NCI-H69 (cell line): ENCODE measurements at places on chromosomes 6 and 20.
A peak's percentile ranks its signal among the peaks of the same experiment; 100 is the strongest.

DNA sequence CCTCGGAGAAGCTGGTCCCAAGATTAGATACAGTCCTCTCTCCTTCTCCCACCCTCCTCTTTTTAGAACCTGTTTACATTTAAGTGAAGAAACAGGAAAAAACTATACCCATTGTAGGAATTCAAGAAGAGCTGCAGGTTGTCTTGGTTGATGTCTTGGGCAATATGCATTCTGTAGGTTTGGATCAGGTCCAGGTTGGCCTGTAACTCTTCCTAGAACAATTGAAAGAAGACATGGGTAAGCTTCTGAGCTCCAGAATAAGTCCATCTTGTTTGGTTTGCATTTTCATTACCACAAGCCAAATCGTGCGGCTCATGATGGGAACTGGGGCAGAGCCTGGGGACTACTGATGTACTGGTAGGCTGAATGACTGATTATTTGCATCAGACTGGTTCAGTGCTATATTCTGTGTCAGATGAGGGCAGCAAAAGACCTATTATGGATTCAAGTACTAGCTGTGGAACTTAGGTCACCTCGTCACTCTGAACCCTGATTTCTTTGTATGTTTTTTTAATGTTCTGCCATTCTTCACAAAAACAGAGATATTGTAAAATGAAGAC, 20.3 kb upstream of the SLA2 start:
- DNase-seq: no peak

- DNase-seq: peak; percentile 67
Measured at GRCh38 chr6:122568797-122569221, 41.4 kb upstream of the PKIB start.

DNA sequence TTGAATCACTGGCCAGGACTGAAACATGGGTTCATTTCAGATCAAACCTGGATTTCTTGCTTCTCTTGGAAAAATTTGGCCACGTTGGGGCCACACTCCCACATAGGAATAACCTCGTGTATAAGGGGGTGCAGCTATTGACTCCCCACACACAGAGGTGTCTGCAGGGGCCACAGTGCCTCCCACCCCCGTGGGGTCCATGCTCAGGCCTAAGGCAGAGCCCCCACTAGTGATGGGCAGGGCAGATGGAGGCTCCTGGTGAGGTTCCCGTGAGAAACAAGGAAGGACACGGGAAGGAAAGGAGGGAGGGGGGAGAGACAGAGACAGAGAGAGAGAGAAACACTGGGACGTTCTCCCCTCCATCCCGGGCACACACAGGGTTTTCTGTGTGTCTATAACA, 230.5 kb downstream of the ERMARD start:
- DNase-seq: no peak

- no peak for DNase-seq
Measured at GRCh38 chr6:131231103-131231502, 95.8 kb downstream of the AKAP7 start.

- no peak for DNase-seq
Measured at GRCh38 chr20:46230801-46231282, 77.5 kb downstream of the CDH22 start.

DNA sequence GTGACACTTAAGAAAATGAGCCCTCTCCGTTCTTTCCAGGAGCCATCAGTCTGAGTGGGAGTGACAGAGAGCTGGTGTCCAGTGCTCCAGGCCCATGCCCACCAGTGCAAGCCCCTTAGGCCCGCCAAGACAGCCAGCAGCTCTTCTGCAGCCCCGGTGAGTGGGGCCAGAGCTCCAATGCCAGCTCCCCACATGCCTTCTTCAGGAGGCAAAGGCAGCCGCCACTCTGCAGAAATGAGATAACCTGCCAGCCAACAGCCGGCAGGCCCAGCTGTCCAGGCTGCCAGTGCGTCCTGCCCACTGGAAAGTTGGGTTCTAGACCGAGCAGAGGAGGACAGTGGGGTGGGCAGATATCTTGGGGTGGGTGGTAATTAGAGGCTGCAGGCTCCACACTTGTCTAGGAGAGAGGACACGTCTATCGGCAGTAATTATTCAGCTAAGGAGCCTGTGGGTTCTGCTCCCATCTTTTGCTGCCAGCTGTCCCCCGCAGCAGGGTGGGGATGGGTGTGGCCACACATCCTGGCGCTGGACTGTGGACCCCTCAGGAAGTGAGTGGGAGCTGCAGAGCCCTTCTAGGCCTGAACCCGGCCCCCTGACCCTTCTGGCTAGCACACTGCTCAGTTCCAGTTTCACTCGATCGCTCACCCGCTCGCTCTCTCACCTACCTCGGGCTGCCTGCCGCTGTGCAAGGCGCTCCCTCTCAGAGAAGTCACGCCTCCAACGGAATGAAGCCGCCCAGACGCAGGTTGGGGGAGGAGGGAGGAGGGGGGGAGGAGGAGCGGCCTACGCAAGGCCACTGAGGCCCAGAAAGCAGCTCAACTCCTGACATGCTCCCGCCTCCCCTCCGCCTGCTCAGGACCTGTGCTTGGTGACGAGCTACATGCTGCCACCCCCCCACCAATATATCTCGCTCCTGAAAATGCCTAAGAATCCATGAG, 3.6 kb downstream of the GRM4 start:
- peak; percentile 42 for DNase-seq

DNA sequence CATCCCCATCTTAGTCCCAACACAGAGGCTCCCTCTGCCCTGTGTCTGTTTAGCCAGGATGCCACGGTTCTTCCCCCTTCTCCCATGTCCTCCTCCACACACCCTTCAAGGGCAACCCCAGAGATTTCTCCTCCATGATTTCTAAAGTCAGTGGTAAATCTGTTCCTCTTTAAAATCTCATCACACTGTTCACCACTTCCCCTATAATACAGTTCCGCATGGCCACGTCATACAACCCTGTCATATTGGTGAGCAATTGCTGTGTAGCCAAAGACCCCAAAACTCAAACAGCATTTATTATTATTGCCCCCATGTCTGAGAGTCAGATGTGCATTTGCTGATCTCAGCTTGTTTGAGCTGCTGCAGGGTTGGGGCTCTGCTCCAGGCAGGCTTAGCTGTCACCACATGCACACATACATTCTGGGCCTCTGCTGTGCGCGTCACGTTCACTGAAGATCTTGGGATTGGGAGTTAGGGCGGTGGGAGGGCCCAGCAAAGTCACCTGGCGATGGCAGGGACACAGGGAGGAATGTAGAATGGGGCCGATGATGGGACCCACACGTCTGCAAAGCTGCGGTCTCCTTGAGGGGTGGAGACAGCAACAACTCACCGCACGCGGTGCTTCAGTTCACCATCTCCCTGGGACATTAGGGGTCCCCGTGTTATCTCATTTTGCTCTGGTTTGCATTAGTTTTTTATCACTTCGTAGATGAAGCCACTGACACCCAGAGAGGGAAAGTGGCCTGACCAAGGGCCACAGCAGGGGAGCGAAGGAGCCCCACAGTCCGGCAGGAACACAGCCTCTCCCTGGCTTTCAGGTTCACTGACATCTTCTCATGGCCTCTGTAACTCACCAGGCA, 36.9 kb upstream of the CD93 start:
- DNase-seq: no peak

- DNase-seq: no peak
Measured at GRCh38 chr20:11011653-11012052, 337.9 kb upstream of the JAG1 start.

- DNase-seq: peak; percentile 49
Measured at GRCh38 chr20:20497242-20497978, 129.5 kb downstream of the INSM1 start.

GRCh38 chr6:90463359-90463758, 123.5 kb downstream of the MAP3K7 start:
- DNase-seq: no peak

DNA sequence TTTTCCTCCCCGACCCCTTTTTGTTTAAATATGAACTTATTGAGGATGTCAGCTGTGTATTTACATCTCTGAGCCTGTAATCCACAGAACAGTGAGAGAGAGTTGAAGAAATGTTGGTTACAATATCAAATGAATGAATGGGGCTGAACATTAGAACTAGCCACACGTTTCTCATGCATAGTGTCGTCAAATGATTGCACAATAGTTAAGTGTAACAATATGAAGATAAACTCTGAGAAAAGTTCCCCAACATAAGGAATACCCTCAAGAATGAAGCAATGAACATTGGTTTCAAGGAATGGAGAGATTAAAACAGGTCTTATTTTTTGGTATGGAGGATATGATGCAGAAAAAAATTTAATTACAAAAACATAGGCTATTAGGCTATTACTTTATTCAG, 100.5 kb upstream of the DTNBP1 start:
- no peak for DNase-seq

DNA sequence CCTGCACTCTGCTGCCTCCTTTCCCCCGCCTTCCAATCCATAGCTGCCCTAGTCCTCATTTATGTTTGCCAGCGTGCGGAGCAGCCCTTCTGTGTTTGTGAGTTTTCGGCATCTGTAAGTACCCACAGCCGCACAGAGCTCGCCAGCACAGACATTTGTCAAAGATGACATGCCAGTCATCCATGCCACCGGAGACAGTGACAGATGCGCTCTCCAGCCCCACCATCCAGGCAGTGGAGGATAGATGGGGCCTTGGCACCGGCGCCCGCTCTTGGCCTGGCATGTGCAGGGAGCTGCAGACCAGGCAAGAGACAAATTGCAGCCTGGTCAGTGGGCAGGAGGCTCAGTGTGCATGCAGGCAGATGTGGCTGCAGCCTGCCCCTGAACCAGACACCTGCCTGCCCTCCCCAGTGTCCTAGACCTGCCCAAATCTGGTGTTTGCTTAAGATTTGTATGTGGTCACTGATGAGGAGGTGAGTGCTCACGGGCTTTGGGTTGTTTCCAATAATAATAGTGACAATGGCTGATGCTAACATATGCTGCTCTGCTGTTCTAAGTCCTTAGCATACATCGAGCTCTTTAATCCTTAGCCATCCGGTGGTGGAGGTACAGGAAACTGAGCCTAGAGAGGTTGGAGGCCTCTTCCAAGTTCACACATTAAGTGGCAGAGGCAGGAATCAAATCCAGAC, 78.1 kb downstream of the UNC5CL start:
- no peak for DNase-seq

GRCh38 chr6:16750566-16750965, 10.7 kb downstream of the ATXN1 start:
- DNase-seq: no peak
